ENCODE measurements at places on chromosomes 2 and 18. TPM values are rescaled to one million over a fixed set of nuclear protein-coding genes. Genes with fewer than 3 reads are reported as not detected.

The GBX2 gene
- total RNA-seq: 21.3 TPM

The PDCD1 gene
- total RNA-seq: not detected

The ZCCHC2 gene
- total RNA-seq: 14.7 TPM

The TRAPPC12 gene
- 96.9 TPM for total RNA-seq

The HOXD3 gene
- 1.9 TPM for total RNA-seq

The LYPD1 gene
- 17.4 TPM for total RNA-seq

The AAMP gene
- 76.6 TPM for total RNA-seq

The SLC5A7 gene
- total RNA-seq: 3.0 TPM

The AQP12A gene
- not detected for total RNA-seq

The SERPINB13 gene
- total RNA-seq: not detected

The SH2D6 gene
- 0.34 TPM for total RNA-seq

The GPR39 gene
- total RNA-seq: 0.25 TPM

The FAP gene
- total RNA-seq: not detected

The IL37 gene
- total RNA-seq: not detected

The TRIM43 gene
- total RNA-seq: not detected

DNA sequence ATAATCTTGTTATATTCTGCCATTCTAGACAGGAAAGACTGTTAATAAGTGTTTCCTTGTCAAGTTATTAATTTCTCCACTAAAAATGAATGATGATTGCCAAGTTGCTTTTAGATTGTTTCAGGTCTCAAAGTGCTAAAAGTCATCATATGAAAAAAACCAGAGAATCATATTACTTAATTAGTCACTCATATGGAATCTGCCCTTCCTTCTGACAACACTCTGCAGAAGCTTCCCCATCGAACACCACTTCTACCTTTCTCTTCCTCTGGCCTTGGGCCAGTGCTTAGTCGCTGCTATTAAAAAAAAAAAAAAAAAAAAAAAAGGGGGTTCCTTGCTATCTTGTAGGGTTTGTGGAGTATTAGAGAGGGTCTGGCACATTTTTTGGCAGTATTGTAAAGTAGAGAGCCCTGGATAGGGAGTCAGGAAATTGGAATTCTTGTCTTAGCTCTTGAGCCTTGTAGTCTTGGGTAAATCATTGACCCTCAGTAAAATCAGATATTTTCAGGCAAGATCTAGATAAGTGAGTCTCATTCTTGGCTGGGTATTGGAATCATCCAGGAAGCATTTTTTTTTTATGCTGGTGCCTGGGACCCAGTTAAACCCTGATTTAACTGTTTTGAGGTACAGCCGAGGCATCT, 141.7 kb upstream of the CCDC68 start:
- no peak for DNase-seq

DNA sequence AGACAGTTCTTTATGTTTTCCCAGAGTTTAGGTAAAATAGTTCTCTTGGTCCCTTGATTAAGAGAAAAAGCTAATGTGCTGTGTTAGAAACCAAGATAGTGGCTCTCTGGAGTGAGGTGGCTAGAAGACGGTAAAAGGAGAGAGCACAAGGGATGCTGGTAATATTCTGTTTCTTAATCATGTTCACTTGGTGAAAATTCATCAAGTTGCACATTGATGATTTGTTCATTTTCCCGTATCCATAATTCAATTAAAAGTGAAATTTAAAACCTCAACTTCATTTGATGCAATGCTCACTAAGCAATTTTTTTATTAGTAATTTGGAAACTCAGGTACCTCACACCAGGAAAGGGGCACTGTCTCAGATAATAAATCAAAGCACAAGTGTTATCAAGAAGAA, 113.8 kb downstream of the NBAS start:
- DNase-seq: no peak

- no peak for DNase-seq
These were observed 15.1 kb upstream of the CYP27C1 start for GRCh38 chr2:127235082-127235702.

- DNase-seq: no peak
These were observed 188.9 kb downstream of the CMPK2 start for GRCh38 chr2:6676776-6677175.

GRCh38 chr2:179272406-179273192, 8.0 kb upstream of the SESTD1 start:
- DNase-seq: no peak

- no peak for DNase-seq
These were observed 51.2 kb downstream of the SLC14A2 start for GRCh38 chr18:45666520-45666919.

DNA sequence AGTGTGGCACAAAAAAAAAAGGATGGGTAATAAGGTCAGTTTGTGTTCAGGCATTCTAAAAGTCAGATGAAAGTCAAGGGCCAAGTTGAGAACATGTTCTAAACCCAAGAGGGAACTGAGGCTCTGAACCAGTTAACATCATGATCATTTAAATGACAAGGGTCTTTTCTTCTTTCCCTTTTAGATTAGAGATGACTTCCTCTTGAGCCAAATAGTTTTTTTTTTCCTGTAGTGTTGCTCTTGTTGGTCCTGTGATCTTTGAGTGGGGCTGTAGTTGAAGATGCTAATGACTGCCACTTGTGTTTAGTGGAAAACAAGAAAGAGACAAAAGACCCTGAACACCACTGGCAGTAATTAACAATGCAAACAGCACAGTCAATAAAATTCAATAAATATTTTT, 482.7 kb upstream of the SYT4 start:
- DNase-seq: no peak

DNA sequence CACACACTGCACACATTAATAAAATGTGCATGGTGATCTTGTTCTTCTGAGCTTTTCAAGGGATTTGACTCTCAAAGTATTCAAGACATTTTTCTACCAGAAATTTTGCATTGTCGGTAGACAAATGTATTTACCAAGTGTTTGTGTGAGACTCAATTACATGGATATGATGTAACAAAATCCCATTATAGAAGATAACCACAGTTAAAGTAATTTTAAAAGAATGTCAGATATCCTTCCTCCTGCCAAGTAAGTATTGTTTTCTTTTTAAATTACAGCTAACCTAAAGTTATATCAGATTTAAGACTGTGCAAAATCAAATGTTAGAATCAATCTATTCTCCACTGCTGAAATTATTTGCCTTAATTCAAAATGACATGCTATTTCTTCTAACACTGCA, 1344.5 kb upstream of the CHAC2 start:
- no peak for DNase-seq

DNA sequence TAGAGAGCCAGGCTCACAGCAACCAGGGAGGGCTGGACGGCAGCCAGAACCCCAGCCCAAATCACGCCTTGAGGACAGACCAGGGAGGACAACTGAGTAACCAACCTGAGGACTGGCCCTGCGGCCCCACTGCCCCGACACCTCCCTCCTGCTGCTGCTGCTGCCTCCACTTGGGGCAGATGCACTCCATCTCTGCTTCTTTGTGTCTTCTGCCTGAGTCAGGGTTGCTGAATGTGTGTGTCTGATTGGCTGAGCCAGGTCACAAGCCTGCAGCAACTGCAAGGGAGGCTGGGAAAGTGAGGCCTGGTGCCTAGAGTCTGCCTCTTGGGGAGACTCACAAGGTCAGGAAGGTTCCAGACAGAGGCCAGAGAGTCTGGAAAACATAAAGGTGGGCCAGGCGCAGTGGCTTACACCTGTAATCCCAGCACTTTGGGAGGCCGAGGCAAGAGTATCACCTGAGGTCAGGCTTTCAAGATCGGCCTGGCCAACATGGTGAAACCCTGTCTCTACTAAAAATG, 83.4 kb downstream of the ZFP36L2 start:
- no peak for DNase-seq

GRCh38 chr2:169073211-169073962, 4.0 kb downstream of the DHRS9 start:
- DNase-seq: no peak

DNA sequence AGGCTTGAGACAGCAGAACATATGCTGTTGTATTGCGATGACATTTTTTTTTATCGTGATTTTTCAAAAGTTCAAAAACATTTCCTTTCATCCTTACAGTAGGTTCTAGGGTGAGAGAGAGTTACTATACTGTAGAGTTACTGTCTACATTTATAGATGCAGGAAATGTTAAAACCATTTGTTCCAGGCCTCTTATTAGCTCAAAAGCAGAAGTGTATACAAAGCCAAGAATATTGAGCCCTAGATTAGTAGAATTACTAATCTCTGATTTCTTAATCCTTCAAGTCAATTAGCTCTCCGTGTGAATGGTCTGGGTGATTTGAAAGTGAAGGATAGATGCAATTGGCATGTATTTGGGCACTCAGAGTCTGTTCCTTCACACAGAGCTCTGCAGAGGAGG, 73.1 kb downstream of the MAPRE2 start:
- no peak for DNase-seq

DNA sequence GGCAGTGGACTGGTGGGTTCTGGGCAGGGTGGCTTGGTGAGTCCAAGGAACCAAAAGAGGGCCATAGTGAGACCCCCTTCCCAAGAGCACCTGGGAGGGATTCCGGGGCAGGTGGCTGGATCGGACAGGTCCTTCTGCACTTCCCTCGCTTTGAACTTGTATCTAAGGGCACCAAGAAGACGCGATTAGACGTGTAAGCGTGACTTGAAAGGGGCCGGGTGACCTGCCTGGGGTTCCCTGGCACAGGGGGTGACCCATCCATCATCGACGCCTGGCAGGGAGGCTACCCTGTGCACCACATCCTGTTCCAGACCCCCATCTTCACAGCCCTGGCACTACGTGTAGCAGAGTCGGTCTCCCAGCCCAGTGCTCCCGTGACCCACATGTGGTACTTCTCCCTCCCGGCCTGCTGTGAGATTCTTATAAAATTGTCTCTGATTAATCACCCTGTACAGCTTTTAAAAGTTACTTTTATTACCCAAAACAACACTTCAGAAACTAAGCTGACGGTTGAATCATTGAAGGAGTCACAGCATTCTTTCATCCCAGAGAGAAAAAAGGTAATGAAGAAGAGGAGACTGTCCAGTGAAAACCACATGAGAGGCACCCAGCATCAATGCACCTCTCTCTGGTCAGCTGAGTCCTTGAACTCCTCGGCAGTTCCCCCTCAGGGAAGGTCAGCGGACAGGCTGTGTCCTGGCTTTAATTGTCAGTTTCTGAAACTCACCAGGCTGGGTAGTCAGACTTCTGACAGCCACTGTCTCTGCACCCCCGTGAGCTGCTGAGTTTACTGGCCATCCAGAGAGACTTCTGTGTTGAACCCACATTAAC, 13.0 kb downstream of the SH3BP4 start:
- no peak for DNase-seq

DNA sequence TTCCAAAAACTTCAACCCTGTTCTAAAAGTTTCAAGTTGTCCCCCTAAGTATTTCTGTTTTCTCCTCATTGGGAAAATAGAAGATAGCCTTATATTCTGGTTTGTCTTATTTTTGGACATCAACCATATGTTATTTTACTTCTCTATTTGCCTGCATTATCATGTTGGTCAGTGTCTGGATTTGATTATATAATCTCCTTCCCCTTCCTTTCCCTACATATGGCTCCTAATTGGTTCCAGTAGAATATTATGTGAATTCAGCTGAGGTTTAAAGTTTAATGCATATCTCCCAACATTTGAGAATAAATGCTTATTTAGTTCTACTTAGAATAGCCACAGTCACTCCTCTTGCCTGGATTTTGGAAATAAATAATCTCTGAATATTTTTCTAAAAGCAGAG, 66.9 kb downstream of the OXER1 start:
- DNase-seq: no peak

- DNase-seq: no peak
These were observed 45.0 kb downstream of the SLC4A3 start for GRCh38 chr2:219672406-219672805.

- DNase-seq: no peak
These were observed 935.2 kb upstream of the FAM98A start for GRCh38 chr2:34534341-34534740.

GRCh38 chr2:27175330-27175729, 26.5 kb downstream of the TCF23 start:
- DNase-seq: no peak

DNA sequence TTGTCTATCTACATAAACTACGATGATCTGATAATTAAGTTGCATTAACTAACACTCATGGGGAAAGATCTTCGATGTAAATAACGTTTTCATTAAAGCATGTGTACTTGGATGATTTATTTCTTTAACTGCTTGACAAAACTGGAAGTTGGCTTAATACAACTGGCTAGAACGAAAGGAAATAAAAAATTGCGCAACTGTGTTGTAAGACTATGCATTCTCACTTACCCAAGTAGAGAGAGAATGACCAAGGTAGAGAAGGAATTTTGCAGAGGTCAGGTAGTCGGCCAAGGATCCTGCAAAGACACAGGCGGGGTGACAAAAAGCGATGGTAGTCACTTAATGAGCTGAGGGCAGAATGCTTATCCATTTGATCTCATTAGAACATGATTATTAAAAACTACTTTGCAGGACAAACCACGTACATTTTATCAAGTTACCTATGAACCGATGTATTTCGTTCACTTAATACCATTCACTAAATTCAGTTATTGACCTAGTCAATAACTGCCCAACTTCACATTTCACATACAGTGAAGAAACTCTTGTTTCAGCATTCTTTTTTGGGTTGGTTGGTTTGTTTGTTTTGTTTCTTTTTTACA, 900 bp downstream of the SLC40A1 start:
- DNase-seq: no peak

DNA sequence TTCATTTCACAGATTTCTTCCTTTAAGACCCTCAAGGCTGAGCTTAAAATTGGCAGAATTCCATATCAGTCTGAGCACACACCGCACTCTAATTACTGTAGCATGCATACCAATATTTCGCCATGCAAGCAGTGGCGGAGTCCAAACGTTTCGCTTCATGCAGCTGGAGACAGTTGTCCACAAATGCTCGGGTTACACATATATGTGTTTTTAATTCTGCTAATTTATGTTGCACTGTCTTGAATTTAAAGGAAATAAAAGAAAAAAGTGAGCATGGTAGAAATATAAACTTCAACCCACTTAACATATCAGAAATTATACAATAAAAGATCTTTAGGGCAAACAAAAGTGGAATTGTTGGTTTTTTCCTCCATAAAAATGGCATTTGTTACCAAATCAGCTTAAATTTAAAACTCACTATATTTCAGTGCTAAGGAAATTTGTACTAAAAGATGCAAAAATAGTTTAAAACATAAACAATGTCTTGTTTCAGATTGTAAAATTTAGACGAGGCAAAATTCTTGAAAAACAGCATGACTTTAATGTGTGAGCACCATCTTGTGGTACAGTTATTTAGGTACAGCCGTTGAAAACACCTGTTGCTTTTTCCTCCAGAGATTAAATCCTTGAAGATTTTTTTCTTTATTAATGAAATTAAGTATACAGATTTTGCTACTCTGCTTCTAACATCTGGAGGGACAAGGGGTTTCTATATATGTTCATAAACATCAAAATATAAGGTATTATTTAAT, 24.1 kb upstream of the KANSL1L start:
- no peak for DNase-seq
